Left ventricle myocardium inferior (tissue), 1 donor: ENCODE measurements at places on chromosomes 6 and 20. TPM values are rescaled to one million over a fixed set of nuclear protein-coding genes. Genes with fewer than 3 reads are reported as not detected.

Gene MYMX
- 0.36 TPM for total RNA-seq

Gene TSHZ2
- 3.1 TPM for total RNA-seq

DNA sequence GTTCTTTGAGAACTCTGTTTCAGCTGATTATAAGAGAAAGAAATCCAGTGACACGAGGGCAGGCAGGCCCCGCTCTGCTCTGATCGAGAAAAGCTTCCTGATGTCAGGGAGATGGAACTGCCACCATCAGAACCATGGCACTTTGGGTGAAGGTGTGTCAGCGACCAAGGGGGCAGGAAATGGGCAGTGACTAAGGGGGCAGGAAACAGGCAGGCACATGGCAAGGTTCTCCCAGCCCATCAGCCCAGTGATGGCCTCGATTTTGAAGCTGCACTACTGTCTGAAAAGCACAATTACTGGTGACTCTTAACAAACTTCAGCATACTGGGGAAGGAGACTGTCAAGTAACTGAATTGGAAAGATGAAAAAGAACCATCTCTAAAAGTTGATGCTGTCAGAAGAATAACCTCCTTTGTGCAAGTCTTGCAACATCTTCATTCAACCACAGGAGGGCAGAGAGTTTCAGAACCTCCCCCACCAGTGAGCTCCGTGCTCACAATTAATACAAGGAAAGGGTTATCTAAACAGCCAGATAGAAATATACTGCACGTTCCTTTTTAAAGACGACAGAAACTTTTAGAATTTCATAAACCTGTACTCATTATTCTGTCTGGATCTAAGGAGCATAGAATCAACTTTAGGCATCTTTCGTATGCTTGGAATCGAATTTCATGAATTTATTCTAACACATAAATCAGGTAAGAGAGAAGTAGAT lies 39.1 kb downstream of the TMX4 start:
- no peak overlapping the region for H3K4me3 ChIP-seq
- H3K27me3 ChIP-seq: no peaks in the 10 kb centered on the region
- H3K36me3 ChIP-seq: peaks cover 44% of the 10 kb centered on the region
- H3K27ac ChIP-seq: no peak overlapping the region

GRCh38 chr6:81789291-81789690 lies 36.8 kb upstream of the TENT5A start:
- H3K27ac ChIP-seq: no peak overlapping the region
- no peaks in the 10 kb centered on the region for H3K36me3 ChIP-seq
- no peak overlapping the region for H3K4me3 ChIP-seq
- no peaks in the 10 kb centered on the region for H3K27me3 ChIP-seq
- DNase-seq: no peak
- H3K4me1 ChIP-seq: peaks cover 11% of the 10 kb centered on the region

DNA sequence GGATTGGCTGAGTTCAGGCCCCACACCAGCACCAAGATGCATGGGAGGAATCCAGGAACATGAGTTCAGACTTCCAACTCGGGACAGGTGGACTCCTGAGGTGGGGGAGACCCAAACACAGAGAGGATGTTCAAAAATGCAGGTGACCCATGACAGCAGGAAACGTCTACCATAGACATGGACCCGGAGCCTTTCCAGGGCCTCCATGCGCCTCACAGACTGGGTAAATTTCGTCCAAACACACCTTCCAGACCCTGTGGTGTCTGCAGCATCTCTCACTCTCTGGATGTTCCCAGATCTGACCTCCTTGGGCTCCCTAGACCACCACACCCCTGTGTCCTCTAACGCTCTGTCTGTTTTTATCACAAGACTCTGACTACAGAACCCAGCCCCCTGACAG lies 87.7 kb downstream of the PXDC1 start:
- H3K4me1 ChIP-seq: no peaks in the 10 kb centered on the region
- no peak for DNase-seq
- no peak overlapping the region for H3K27ac ChIP-seq
- H3K27me3 ChIP-seq: peaks cover 26% of the 10 kb centered on the region
- no peaks in the 10 kb centered on the region for H3K36me3 ChIP-seq

DNA sequence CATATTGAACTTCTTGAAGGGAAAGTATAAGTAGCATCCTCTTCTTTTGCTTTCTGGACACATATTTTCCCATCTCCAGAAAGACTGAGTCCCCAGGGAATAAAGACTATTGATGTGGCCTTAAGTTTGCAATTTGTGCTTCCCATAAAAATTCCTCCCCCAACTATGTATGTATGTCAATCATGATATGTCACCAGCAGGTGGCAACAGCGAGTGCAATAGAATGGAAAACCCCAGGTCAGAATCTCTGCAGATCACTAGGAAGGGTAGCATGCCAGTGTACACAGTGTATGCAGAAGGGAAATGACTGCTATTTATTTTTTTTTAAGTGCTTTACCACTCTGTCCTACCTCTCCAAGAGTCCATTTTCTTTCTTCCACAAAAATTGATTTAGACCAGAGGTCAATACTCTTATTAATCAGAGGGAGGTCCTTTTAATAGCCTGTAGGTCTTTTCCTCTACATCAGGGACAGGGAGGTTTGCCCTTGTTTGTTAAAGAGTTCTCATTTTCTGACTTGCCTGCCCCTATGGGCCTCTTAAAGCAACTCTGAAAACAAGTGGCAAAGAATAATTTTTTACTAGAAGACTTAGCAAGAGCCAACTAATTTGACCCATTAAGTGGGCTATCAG lies 61.4 kb downstream of the BMP2 start:
- no peaks in the 10 kb centered on the region for H3K36me3 ChIP-seq
- no peak overlapping the region for H3K27ac ChIP-seq
- H3K4me3 ChIP-seq: no peak overlapping the region
- H3K27me3 ChIP-seq: no peaks in the 10 kb centered on the region

GRCh38 chr6:167270499-167271311 lies 20.4 kb upstream of the UNC93A start:
- H3K4me3 ChIP-seq: no peak overlapping the region
- no peak for DNase-seq
- H3K27me3 ChIP-seq: peaks cover 27% of the 10 kb centered on the region
- H3K27ac ChIP-seq: no peak overlapping the region
- no peaks in the 10 kb centered on the region for H3K36me3 ChIP-seq
- no peaks in the 10 kb centered on the region for H3K4me1 ChIP-seq

DNA sequence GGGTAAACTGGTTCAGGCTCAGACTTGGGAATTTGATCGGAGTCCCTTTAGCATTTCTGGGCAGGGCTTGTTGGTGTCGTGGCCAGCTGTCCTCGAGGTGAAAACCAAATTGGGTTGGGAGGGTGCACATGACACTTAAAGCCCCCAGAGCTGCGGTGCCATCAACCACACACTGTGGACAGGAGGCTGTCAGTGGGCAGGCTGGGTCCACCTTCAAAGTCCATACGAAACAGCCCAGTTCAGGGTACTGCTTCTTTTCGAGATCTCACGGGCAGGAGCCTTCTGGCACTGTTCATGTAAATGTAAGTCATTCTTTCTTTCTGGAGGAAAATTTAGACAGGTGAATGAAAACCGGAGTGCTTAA lies 7.0 kb downstream of the SYNJ2 start:
- no peaks in the 10 kb centered on the region for H3K36me3 ChIP-seq
- DNase-seq: no peak
- H3K4me1 ChIP-seq: peaks cover 47% of the 10 kb centered on the region
- no peak overlapping the region for H3K4me3 ChIP-seq
- H3K27me3 ChIP-seq: no peaks in the 10 kb centered on the region
